Spleen (tissue), 13 donors: ENCODE measurements at places on chromosomes 7 and 10. TPM values are rescaled to one million over a fixed set of nuclear protein-coding genes. Genes with fewer than 3 reads are reported as not detected.

The HOGA1 gene
- 0.42 TPM for polyA plus RNA-seq

DNA sequence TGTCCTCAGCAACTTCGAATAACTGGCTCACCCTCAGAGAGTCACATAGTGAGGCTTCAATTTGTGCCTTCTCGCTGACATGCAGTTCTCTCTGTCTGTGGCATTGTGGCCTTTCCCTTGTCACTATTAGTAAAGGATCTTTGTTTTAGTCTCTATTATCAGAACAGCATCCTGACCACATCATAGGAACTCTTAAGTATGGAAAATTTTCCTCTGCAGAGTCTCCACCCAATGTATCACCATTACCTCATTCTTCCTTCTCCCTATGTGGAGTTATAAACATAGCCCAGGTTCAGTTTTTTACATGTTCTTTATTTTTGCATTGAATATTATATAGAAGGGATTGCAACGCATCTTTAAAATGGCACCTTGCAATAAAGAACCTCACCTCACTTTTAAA is 112.9 kb downstream of the FAM107B start:
- DNase-seq = no peak
- no peaks in the 10 kb centered on the region for H3K36me3 ChIP-seq
- peak overlapping the region; percentile 81 for H3K27ac ChIP-seq

The LEP gene
- 0.13 TPM for polyA plus RNA-seq

The SUMF2 gene
- 81.3 TPM for polyA plus RNA-seq

DNA sequence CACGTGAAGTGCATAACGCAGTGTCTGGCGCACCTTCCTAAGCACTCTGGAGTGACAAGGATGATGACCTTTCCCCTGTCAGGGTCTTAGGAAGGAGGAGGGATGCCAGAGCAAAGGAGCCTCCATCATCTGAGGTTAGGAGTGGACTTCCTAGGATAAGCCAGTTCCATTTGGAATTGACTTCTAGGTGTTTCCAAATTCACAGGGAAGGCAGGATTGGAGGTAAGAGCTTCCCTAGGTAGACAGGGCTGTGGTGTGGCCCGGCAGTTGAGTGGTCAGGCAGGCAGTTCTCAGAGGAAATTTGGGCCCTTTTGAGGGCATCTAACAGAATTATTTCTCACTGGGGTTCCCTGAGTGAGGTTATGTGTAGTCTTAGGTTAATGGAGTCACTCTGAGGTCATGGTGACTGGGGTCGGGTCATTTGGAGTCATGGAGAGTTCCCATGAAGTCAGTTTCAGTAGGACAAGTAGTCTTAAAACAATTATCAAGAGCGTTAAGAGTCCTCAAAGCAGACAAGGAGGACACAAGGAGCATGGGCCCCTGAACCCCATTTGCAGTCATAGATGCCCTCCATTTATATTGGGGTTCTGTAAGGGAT is 8.2 kb downstream of the PPIF start:
- no peak for DNase-seq
- H3K27ac ChIP-seq = no peak overlapping the region
- H3K4me3 ChIP-seq = no peak overlapping the region
- peaks cover 35% of the 10 kb centered on the region for H3K4me1 ChIP-seq

- no peak overlapping the region for H3K4me3 ChIP-seq
- H3K27me3 ChIP-seq = no peaks in the 10 kb centered on the region
- H3K4me1 ChIP-seq = no peaks in the 10 kb centered on the region
- H3K27ac ChIP-seq = no peak overlapping the region
- DNase-seq = no peak
- peaks cover 31% of the 10 kb centered on the region for H3K36me3 ChIP-seq
Measured at GRCh38 chr10:5963591-5963990, 13.8 kb downstream of the IL15RA start.

GRCh38 chr10:61682323-61682722 is 19.6 kb downstream of the CABCOCO1 start:
- no peak for DNase-seq
- H3K36me3 ChIP-seq = no peaks in the 10 kb centered on the region

The CRHR2 gene
- not detected for polyA plus RNA-seq

GRCh38 chr10:44651834-44652233 is 259.3 kb upstream of the TMEM72 start:
- no peak for DNase-seq
- no peaks in the 10 kb centered on the region for H3K4me1 ChIP-seq
- no peak overlapping the region for H3K27ac ChIP-seq

GRCh38 chr7:150911590-150912267 is 59.4 kb downstream of the AOC1 start:
- H3K27me3 ChIP-seq = peaks cover 13% of the 10 kb centered on the region
- DNase-seq = no peak
- H3K36me3 ChIP-seq = no peaks in the 10 kb centered on the region
- H3K27ac ChIP-seq = no peak overlapping the region
- H3K4me3 ChIP-seq = no peak overlapping the region
- H3K4me1 ChIP-seq = peaks cover 7% of the 10 kb centered on the region

The CCDC146 gene
- polyA plus RNA-seq = 7.5 TPM

The CYP26C1 gene
- 0.06 TPM for polyA plus RNA-seq

The FAM25C gene
- polyA plus RNA-seq = not detected

The AKR1D1 gene
- not detected for polyA plus RNA-seq

GRCh38 chr7:69738396-69738951 is 140.2 kb downstream of the AUTS2 start:
- no peaks in the 10 kb centered on the region for H3K36me3 ChIP-seq
- H3K4me1 ChIP-seq = peaks cover 25% of the 10 kb centered on the region
- DNase-seq = no peak

The EBLN1 gene
- not detected for polyA plus RNA-seq

The ALOX5 gene
- 119 TPM for polyA plus RNA-seq

DNA sequence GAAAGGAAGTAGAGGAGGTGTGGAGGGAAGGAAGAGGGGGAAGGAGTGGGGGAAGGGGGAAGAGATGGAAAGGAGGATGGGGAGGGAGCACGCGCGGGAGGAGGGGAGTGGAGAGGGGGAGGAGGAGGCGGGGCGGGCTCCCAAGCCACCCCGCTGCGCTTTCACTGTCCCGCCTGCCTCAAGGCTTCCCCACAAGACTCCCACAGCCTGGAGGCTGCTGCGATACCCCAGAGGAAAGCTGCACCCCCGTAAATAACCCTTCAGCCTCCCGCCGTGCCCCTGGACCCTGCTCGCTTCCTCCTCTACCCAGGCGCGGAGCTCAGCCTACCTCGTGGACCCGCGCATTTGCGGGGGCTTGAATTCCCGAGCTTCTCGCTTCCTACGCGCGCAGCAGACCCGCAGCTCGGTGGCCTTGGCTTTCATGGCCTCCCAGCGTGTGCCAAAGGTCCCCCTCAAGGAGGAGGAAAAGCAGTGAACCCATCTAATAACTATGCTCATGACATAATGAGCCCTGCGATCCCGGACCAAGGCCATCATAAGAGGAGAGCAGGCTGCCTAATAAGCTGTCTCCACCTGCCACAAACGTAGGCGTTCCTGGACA is at the start of gene C10orf67:
C10orf67 (minus strand) TSS at position 557 of the 601 bp plus-strand sequence; CDS start at position 534, 23 bp downstream.
- peak within 1 kb of the TSS; percentile 63 for H3K27ac ChIP-seq
- H3K4me1 ChIP-seq = peaks cover 34% of the 10 kb centered on the region
- peak; percentile 78 for DNase-seq
- no peaks in the 10 kb centered on the region for H3K36me3 ChIP-seq
- H3K4me3 ChIP-seq = peak within 1 kb of the TSS; percentile 39
- peaks cover 4% of the 10 kb centered on the region for H3K27me3 ChIP-seq

- H3K4me1 ChIP-seq = peaks cover 43% of the 10 kb centered on the region
- DNase-seq = no peak
- H3K4me3 ChIP-seq = no peak overlapping the region
- no peaks in the 10 kb centered on the region for H3K27me3 ChIP-seq
- no peaks in the 10 kb centered on the region for H3K36me3 ChIP-seq
Measured at GRCh38 chr10:5659702-5660528, 6.5 kb downstream of the ASB13 start.

The PIK3CG gene
- 1.3 TPM for polyA plus RNA-seq

The ST8SIA6 gene
- polyA plus RNA-seq = not detected

GRCh38 chr7:150451833-150452461 is 1.5 kb downstream of the GIMAP8 start:
- H3K36me3 ChIP-seq = no peaks in the 10 kb centered on the region
- no peak for DNase-seq
- no peaks in the 10 kb centered on the region for H3K27me3 ChIP-seq
- peak overlapping the region; percentile 67 for H3K4me3 ChIP-seq
- H3K27ac ChIP-seq = peak overlapping the region; percentile 94

DNA sequence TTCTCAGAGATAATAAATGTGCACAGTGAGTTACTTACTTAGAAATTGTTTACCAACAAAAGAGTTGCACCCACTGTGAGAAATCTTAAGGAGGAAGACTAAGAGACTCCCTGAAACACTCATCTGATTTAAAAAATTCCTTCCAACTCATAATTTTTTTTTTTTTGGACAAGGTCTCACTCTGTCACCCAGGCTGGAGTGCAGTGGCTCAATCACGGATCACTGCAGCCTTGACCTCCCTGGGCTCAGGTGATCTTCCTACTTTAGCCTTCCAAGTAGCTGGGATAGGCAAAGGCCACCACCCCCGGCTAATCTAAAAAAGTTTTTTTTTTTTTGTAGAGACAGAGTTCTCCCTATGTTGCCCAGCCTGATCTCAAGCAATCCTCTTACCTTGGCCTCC is 36.0 kb downstream of the MALSU1 start:
- H3K36me3 ChIP-seq = no peaks in the 10 kb centered on the region
- H3K27ac ChIP-seq = no peak overlapping the region

DNA sequence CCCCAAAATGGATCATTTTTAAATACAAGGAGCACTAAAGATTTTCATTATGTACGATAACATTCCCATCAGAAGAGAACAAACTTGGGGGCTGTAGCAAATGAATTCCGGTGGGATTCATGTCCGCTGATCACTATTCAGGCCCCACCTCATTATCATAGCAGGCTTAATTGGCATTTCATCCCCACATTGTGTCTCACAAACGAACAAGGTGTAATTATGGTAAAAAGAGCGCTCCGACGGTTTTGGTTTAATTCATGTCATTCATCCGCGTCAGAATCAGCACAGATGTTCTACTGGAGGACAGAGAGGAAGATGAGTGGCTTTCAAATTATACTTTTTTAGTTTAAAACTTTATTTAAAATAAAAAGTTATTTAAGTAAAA is 124.7 kb downstream of the MAD1L1 start:
- no peaks in the 10 kb centered on the region for H3K27me3 ChIP-seq

The PRLHR gene
- polyA plus RNA-seq = not detected

The WDFY4 gene
- 39.0 TPM for polyA plus RNA-seq
